ENCODE measurements at places on chromosomes 11 and 22. TPM values are rescaled to one million over a fixed set of nuclear protein-coding genes. Genes with fewer than 3 reads are reported as not detected.

DNA sequence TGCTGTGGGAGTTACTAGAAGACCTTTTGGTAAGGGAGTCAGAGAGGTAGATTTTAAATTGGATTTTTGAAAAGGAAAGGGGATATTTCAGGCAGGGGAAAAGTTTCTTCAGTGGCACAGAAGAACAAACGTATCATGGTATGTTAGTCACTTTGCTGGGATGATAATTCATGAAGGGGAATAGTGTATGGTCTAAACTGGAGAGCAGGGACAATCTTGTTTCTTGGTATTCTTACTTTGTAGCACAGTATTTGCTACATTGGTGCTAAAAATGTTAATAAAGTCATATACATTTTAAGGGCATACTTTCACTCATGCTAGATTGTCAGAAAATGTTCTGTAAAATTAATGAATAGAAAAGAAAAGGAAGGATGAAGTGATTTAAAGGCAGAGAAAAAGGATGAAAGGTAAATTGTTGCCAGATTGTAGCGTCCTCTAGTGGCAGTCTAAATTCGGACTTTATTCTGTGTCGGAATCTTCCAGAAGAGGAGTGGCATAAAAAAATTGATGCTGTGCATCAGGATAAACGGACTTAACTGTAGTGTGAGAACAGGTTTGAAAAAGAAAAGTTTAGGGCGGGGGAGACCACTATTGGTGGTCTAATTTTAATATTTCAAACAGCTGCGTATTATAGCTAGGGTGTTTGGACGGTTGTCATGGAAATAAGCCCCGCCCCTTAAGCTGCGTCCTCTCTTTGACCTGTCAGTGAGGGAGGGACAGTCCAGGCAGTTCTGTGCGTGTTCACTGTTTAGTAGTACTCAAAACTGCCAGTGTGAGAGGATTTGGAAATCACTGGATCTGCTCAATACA lies at the start of gene BCO2:
TSS of gene BCO2 (plus strand) at position 724 of the 810 bp plus-strand sequence. CDS start 90 bp downstream, outside the sequence.
- peak; percentile 85 for DNase-seq

DNA sequence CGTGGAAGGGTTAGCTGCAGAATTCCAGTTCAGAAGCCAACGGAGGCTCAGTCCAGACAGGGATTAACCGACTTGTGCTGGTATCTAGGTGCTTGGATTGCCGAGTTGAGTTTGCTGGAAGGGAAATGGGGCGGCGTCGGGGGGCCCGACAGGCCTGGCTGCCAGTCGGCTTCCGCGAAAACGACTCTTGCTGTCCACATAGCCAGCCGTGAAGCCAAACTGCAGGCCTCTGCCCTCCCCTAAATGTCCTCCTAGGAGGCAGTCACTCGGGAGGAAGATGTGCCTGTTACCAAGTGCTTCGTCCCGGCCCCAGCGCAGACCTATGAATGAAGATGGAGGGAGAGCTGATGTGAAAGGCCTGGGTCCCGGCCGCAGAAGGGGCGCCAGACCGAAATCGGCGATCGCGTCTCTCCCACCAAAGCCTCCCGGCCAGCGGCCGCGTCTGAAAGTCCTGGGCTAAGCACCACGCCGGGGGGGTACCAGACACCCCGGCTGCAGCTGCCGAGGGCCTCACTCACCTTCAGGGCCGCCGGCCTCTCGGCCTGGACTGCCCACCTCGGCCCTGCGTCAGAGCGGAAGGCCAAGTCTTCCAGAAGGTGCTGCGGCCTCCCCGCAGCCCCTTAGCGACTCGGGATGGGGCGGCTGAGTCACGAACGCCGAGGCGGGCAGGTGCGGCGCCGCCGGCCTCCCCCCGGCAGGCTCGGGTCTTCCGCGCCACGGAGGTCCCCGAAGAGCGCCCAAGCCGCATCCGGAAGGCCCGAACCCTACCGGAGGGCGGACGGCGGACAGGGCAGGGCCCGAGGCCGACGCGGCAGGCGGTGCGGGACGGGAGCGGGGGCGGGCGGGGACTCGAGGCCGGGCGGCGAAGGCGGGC lies 7.5 kb downstream of the DPAGT1 start:
- peak; percentile 48 for DNase-seq

GRCh38 chr11:125390946-125391345 lies 105.1 kb downstream of the FEZ1 start:
- DNase-seq, result no peak

DNA sequence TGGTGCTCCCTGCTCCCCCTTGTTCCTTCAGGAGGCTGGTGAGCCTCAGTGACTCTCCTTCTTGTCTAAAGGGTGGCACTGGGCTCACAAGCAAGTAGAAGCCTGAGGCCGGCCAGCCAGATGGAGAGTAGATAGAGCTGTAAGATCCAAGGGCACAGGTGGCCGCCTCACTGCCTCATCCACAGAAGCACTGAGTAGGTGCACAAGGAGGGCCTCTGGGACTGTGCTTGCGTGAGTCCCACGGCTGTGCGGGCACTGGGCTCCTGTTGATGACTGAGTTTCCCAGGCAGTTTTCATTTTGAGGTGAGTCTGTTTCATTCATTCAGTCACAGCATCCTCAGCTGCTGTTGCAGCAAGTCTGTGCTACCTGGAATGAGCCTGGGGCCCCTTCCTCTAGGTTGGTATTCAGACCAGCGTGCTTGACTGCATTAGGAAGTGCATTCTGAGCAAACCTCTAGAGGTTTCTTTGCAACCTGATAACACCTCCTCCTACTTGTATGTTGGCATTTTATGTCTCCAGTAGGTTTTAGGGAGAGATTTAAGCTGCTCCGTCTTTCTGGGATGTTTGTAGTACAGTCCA lies 184.0 kb downstream of the TBC1D22A start:
- no peak for DNase-seq

GRCh38 chr11:72129381-72129780 lies 6.1 kb upstream of the FOLR3 start:
- DNase-seq, result no peak

- DNase-seq, result no peak
These were observed 32.4 kb downstream of the NF2 start for GRCh38 chr22:29635734-29636357.

DNA sequence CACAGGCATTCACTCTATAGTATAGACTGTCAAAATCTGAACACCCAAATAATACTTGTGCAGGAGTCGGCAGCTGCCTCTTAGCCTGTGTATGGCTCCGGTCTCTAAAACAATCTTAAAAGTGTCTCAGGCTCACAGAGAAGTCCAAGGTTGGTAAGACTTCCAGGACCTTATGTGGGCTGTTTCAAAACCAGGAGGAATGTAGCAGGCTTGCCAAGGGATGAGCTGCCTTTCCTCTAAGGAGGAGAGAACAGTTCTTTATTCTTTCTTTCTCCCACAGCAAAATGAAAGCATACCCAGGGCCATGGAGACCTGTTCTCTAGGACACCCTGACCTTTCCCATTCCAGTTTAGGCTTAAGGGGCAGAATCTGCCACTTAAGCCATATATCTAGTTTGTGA lies 176.5 kb downstream of the TRPC6 start:
- DNase-seq, result peak; percentile 8

GRCh38 chr11:47179655-47179991 lies 2.9 kb upstream of the ARFGAP2 start:
- no peak for DNase-seq

DNA sequence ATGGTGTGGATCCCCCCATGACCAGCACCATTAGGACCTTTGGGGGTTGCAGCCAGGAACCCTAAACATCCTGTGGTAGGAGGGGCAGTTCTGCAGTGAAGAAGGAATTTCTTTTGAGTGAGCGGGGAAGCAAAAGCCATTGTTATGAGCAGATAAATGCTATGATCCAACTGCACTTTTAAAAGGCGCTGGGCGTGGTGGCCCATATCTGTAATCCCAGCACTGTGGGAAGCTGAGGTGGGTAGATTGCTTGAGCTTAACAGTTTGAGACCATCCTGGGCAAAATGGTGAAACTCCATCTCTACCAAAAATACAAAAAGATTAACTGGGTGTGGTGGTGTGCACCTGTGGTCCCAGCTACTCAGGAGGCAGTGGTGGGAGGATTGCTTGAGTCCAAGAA lies 5.9 kb upstream of the TOMM22 start:
- no peak for DNase-seq

DNA sequence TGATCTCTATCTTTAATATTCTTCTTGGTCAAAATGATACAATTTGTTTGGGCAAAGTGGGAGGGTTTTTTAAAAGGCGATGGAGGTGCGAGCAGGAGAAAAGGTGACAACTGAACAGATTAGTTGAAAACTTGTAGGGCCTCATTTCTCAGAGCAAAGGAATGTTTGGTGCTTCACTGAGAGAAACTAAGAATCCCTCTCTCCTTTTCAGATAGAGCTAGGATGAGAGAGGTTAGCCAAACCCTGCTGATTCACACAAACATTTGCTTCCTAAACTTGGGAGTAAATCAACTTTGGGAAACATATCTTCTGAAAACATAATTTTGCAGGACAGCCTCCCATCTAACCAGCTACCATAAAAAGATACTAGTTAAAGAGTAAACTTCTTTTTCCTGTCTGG lies 57.0 kb downstream of the PHF21A start:
- no peak for DNase-seq

- DNase-seq, result no peak
These were observed 4.7 kb upstream of the AP1B1 start for GRCh38 chr22:29393019-29393608.

GRCh38 chr11:94144216-94144615 lies 15.6 kb downstream of the PANX1 start:
- DNase-seq, result no peak

- DNase-seq, result no peak
These were observed 27.0 kb upstream of the MOB2 start for GRCh38 chr11:1513326-1514296.

DNA sequence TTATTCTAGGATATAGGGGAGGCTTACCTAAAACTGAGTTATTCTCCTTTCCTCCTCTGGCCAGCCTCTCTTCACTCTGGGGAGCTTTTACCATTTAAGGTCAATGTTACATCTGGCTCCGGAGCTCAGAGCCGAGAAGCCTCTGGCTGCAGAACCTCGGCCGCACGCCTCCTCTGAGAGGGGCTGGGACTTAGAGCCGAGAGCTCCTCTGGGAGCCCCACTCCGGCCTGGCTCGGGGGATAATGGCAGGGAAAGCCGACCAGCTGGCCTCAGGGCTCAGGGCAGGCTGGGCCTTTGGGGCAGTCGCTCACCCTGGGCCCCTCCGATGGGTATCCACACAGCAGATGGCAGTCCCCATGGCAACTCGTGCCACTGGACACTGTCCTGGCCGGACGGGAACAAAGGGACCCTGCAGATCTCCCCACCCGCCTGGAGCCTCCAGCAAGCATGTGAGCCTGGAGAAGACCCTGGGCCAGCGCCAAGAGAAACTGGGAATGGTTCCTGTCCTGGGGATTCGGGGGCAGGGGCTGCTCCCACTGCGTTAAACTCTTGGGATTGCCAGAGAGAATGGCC lies at the start of gene IRAG1:
TSS of gene IRAG1 (minus strand) at position 247 of the 573 bp plus-strand sequence. CDS start at position 94, 153 bp downstream.
- peak; percentile 37 for DNase-seq

DNA sequence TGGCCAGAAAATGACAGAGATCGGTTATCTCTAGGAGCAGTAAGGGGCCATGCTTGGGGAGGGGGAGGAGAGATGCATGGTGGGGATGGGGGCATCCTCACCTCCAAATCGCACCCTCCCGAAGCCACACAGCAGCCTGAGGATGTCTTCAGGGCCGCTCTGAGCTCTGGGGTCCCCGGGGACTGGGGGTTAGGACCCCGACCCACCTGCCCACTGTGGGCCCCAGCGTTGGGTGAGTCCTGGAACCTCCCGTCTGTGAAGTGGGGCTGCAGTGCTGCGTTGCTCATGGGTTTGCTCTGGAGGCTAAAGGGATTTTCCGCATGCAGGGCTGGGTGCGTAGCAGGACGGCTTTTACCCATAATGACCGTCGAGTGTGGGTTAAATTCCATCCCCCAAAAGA lies 1046.3 kb downstream of the BRD1 start:
- DNase-seq, result no peak

DNA sequence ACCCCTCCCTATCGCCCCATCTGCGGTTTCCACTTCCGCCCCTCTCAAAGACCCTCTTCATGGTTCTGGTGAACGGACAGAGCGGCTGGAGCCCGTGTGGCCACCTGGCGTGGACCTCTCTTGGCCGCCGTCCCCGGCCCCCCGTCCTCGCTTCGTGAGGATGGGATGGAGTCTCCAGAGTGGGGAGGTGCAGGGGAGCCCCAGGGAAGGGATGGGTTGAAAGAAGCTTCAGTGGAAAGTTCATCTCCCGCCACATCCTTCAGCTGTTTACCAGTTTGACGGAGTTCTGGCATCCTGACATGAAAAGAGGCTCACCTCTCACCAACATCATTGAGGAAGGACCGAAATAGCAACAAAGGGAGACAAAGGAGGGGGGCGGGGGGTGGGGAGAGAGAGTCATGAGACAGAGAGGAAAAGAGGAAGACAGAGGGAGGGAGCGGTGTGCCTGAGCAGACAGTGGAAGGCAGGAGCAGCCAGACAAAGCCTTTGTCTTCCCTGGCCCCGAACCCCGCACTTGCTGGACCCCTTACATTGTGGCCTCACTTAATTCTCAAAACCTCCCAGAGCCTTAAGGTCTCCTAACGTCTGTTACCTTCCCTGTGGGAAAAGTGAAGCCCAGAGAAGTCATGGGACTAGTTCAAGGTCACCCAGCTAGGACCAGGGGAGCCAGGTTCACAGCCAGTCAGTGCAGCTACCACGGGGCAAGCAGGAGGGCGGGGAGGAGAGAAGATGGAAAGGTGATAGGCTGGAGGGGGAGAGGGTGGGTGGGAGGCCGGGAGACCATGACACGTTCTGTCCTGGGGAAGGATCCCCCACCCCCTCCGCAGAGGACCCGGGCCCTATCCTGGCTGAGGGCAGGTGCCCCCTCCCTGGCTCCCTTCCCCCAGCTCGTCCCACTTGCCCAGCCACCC lies 54.9 kb downstream of the CD6 start:
- DNase-seq, result peak; percentile 16

GRCh38 chr11:72451831-72452376 lies 17.6 kb upstream of the CLPB start:
- DNase-seq, result no peak

DNA sequence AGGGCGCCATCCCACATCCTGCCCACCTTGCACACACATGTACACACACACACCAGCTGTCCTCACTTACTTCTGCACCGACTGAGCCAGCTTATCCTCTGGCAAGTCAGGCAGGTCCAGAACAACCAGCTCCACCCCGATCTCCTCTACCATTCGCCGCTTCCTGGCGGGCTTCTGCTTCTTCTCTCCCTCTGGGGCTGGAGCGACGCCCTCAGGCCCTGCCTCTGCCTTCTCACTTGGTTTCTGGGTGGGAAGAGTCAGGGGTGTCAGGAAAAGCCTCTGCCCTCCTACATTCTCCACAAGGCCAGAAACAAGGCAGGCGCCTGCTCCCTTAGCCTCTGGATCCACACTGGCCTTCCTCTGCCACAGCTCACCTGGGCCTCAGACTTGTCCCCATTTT lies 8.4 kb downstream of the HYOU1 start:
- DNase-seq, result no peak

LRRN4CL gene
- total RNA-seq, result 8.2 TPM

APOL5 gene
- not detected for total RNA-seq

CHID1 gene
- 44.0 TPM for total RNA-seq

DLG2 gene
- 5.4 TPM for total RNA-seq

UNC93B1 gene
- 47.6 TPM for total RNA-seq

ARHGAP20 gene
- 3.7 TPM for total RNA-seq

ZNF215 gene
- 3.0 TPM for total RNA-seq

OR8J3 gene
- not detected for total RNA-seq

DCDC1 gene
- not detected for total RNA-seq

MMP10 gene
- not detected for total RNA-seq

IL10RA gene
- 24.6 TPM for total RNA-seq

MRGPRX3 gene
- total RNA-seq, result not detected

Data from transverse colon (tissue), 4 donors.